Caudate nucleus (tissue), 63 donors: ENCODE measurements at places on chromosomes 3 and 15.

GRCh38 chr15:67945951-67946700 lies 106.3 kb upstream of the RNU6-1 start:
- DNase-seq, result no peak

- no peak for DNase-seq
Observed at GRCh38 chr15:60966316-60966715, 262.8 kb downstream of the RORA start.

DNA sequence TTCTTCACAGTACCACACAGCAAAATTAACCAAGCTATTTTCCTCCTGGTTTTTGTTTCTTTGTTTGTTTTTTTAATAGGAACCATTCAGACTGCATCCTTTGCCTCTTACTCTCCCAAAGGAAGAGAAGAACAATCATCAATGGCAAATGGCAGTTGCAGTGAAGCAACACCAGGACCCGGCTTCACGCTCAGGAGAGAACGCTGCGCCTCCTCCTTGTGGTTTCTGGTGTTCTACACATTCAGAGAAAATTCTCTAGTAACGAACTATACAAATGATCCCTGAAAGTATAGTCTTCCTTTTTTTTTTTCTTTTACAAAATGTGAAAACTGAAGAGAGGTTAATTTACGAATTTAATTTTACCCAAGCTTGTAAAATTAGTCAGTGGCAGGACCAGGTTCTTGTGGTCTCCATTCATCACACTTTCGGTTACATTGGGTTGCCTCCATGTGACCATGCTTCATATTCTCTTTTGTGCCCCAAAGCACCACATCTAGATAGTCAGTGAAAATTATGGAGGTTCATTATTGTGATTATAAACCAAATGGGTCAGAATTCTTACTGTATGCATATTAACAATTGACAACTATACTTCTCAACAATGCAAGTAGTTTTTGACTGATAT lies 10.6 kb upstream of the MINDY2 start:
- DNase-seq, result no peak

DNA sequence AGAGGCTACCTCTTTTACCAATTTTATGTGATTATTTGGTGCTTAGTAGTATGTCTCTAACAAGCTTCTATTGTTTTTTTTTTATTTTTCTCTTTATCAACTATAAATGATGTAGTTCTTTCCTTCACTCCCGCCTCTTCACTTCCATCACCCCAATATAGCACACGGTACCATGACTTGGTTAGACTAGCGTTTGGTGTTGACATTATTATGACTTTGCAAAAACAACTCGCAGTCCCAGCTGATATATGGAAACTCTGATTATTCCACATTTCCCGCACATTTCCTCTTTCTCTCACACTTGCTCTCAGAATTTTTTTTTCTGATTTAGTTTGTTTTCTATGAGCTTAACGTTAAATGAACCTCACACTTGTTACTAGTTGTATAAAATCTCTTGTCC lies 162.2 kb downstream of the GREM1 start:
- no peak for DNase-seq

DNA sequence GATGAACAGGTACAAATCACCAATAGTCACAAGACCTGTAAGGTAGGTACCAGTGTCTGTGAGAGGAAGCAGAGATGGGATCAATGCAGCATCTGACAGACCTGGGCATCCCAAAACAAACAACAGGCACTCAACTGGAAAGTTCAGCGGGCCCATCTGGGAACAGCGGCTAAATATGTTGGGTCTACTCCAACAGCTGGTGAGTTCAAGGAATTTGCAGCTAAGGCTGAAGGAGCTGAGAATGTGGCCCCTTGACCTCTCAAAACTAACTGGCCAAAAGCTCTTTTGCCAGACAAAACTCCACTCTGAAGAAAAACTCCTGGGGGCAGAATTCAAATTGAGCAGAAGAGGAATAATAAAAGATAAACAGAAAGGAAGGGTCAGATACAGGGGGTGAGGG lies 24.4 kb downstream of the AVEN start:
- DNase-seq, result no peak

DNA sequence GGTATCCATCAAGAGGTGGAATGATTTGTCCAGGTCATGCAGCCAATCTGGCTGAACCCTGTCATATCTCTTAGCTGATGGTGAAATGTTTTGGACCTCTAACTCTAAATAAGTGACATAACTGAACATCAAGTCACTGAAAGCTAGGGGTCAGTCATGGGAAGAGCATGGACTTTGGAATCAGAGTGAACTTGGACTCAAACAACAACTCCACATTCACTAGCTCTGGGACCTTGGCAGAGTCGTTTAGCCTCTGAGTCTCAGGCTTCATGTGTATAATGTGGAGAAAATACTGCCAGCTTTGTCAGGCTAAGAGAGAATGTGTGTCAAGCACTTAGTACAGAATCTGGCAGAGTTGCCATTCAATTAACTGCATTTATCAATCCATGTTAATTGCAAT lies 557.8 kb upstream of the CFAP20DC start:
- DNase-seq, result no peak

DNA sequence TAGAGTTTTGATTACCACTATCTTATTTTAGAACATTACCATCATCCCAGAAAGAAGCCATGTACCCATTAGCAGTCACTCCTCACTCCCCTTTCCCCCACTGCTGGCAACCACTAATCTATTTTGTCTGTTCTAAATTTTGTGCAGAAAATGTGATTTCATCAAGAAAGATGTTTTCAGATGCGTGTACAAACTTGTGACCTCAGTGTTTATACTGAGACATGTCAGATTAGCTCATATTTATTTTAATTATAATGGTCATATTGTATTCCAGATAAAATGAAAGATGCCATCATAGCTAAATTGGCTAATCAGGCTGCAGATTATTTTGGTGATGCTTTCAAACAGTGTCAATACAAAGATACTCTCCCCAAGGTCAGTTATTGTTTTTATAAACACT lies 27.8 kb downstream of the PDCD6IP start:
- DNase-seq, result no peak

- DNase-seq, result no peak
Observed at GRCh38 chr15:84888639-84889038, 4.2 kb downstream of the SLC28A1 start.

DNA sequence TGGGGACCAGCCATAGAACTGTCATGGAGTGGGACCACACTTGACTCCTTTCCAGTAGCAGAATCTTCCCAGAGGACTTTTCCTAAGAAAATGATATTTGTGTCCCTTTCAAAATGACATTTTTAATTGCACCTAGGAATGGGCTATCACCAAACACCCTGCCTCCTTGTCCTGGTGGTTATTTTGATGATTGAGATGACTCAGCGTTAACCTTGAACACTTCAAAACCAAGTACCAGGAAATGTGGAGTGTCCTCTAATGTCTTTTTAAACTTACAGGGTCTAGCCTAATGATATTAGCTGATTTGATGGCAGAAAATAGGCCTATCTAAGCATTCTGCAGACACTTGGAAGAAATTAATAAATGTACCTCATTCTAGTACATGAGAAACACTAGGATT lies 90.7 kb downstream of the HHLA2 start:
- DNase-seq, result no peak

- DNase-seq, result no peak
Observed at GRCh38 chr3:30686176-30686575, 79.8 kb downstream of the TGFBR2 start.

GRCh38 chr3:156795890-156796481 lies 30.2 kb upstream of the LEKR1 start:
- no peak for DNase-seq

GRCh38 chr3:109707617-109708016 lies 370.3 kb upstream of the DPPA4 start:
- DNase-seq, result no peak

DNA sequence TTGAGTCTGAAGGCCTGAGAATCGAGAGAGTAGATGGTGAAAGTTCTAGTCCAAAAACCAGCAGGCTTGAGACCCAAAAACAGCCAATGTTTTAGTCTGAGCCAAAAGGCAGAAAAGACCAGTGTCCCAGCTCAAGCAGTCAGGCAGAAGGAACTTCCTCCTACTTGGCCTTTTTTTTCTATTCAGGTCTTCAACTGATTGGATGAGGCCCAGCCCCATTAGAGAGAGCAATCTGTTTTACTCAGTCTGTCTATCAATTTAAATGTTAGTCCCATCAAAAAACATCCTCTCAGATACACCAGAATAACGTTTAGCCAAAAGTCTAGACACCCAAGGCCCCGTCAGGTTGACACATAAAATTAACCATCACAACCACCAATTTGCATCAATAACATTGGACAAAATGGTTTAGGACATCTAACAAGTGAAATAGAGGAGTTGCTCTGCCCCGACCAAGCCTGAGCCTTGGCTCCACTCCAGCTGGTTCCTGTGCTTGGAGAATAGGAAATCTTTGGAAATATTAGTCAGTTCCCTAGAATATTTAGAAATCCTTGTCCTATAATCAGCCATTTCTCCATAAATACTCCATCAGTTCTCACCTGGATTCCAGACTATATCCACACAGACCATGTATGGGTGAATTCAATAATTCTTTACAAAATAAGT lies 51.4 kb upstream of the LIPC start:
- no peak for DNase-seq

GRCh38 chr3:45865563-45865962 lies 20.8 kb upstream of the CCR9 start:
- DNase-seq, result no peak

DNA sequence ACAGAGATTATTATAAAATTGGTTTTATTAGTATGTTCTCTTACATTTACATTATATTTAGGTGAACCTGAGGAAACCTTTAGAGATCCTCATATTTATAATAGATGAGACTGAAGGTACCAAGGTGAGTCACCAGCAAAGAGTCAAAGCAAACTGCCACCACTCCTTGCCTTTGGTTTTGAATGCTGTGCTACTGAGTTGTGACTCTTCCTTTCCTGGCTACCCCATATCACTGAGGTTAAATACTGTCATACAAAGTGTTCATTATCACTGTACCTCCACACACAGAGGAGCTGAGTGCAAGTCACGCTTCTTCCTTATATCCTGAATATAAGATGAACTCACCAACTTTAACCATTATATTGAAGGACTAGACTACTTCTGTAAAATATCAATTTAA lies 168.2 kb downstream of the CBLB start:
- DNase-seq, result no peak

GRCh38 chr3:127632035-127632820 lies 3.2 kb downstream of the PODXL2 start:
- DNase-seq, result no peak

GRCh38 chr3:133890037-133890436 lies 5.6 kb downstream of the RAB6B start:
- no peak for DNase-seq

DNA sequence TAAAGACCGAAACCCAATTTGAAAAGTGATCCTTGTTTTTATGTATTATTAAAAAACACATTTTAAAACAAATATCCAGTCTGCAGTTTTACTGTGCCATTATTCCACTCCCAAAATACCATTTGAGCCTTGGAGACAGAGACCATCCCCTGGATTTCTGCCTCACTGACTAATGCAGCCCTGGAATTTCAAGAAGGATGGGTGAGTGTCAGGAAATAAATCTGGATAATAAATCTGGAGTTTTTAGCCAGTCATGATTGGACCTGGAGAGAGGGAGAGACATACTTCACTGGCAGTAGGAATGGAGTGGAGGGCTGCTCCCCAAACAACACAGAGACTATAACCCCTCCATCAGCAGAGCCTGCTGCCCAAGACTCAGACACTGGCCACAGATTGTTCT lies 123.3 kb downstream of the MYLK start:
- DNase-seq, result no peak

DNA sequence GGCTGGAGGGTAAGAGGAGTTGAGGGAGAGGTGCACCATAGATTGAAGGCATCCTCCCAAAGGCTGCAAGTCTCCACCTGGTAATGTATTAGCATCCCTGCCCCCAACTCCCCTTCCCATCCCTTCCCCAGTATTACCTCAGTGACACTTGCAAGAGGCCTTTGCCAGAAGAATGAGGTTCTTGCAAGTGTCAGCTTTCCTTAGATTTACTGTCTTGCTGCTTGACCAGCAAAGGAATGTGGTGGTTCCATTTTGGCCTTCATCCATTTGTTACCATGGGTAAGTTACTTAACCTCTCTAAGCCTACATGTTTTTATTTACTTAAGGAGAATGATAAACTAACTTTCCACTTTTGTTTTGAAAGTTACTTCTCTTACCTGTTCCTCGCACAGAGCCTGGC lies 108.9 kb downstream of the LRTM1 start:
- no peak for DNase-seq

DNA sequence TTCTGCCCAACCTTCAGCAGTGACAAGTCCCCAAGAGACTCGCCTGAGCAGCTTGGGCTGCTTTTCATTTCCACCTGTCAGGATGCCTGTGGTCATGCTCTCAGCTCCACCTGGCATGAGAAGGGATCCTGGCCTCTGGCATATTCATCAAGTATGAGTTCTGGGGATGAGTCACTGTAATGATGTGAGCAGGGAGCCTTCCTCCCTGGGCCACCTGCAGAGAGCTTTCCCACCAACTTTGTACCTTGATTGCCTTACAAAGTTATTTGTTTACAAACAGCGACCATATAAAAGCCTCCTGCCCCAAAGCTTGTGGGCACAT lies 3.5 kb downstream of the MYD88 start:
- no peak for DNase-seq

DNA sequence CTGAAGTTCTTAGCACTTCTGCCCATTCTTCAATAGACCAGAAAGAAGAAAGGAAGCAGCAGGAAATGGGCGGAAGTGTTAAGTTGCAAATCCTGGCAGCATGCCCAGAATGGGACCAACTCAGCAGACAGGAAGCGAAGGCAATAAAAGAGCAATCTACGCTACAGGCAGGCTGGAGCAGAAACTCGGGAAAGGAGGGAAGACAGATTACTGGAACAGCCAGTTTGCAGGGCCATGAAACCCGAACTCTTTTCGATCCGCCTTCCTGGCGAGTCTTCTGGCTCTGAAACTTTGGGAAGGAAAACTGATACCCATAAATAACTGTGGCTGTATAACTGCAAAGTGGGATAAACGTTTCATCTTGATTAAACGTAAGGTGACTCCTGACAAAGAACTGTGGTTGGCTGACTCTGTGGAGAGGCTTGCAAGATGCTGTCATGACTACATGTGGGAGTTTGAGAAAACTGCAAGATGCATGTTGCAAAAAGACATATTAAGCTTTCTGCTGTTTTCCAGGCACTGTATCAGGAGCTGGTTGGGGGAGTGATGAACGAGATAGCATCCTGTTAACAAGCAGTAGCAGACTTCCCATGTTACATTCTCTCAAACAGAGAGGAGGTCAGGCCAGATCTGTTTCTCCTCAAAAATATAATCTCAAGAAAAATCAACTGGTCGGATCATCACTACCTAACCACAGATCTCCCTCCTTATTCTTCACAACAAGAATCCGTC lies 67.8 kb downstream of the FMN1 start:
- DNase-seq, result no peak

DNA sequence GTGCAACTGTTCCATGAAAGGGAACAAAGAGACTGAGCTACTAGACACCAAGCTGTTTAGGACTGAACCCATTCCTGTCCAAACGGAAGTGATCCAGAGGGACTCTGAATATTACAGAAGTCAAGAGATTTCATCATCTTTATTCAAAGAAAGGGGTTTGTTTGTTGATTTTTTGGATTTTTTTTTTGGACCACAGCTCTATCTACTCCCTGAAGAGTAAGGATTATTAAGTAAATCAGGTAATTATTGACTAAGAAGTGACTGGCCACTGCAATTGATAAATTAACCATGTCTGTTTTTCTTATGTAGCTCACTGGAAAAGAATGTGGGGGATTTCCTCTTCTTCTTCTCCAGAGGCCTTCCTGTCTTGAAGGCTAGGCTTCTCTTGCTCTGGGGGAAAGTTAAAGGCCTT lies 146.6 kb upstream of the TPM1 start:
- DNase-seq, result no peak

GRCh38 chr15:60373327-60373726 lies 24.5 kb downstream of the ANXA2 start:
- no peak for DNase-seq
